ENCODE measurements at places on chromosomes 12 and 14.

DNA sequence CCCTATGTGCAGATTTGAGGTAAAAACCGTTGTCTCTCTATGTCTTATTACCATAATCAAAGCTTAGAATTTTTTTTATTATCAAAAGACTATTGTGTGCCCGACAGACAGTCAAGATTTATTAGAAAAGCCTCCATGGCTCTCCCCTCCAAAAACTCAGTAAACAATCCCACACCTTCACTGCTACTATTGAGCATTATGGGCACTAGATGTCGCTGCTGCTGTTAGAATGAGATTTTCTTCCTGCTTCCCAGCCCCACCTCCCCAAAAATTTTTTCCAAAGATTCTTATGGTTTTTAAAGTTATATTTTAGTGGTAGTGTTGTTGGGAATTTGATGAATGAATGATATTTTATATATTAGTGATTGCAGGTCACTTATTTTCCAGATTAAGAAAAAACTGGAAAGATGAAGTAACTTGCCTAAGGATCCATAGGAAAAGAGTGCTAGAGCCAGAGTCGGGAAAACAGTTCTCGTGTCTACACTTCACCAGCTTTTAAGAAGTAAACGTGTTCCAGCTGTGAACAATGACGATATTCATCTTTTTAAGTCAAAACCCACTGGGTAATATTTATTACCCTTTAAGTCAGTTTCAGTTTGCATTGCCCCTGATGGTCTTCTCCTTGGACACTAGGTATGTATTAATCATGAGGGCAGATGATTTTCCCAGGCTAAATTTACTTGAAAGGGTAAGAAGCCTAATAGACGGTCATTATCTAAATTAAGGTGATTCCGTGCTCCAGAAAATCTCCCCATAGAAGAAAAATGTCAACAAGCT is 12.2 kb upstream of the FOXG1 start:
- no peak for DNase-seq

- DNase-seq, result no peak
Measured at GRCh38 chr14:55838529-55839052, 258.6 kb downstream of the KTN1 start.

GRCh38 chr12:51863363-51863932 is 14.9 kb upstream of the FIGNL2 start:
- peak; percentile 42 for DNase-seq

DNA sequence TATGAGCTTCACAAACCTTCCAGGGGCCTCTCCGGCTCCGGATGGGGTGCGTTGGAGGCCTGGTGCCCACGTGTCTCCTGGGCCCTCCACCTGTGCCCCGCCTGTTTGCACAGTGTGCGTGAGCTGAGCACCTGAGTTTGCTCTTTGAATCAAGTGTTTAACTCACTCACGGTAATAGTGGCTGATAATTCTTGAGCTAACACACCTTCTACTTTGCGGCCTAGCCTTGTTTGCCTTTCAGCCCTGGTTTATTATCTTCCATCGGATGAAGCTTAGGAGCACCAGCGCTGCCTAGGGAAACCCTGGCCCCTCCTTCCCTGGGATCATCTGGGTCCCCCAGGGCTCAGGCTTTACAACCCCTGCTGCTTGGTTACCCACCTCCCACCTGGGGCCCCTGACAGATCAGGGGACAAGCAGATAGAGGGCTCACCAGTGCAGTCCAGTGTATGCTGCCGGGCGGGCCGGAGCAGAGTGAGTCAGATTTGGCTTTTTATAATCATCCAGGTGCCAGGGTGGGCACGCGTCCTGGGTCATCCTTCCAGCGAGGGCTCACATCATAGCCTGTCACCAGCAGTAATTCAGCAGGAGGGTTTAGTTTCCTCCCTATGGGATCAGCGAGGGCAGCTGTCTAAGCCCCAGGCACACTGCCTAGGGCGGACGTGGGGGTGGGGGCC is 62.8 kb upstream of the RFLNA start:
- no peak for DNase-seq

DNA sequence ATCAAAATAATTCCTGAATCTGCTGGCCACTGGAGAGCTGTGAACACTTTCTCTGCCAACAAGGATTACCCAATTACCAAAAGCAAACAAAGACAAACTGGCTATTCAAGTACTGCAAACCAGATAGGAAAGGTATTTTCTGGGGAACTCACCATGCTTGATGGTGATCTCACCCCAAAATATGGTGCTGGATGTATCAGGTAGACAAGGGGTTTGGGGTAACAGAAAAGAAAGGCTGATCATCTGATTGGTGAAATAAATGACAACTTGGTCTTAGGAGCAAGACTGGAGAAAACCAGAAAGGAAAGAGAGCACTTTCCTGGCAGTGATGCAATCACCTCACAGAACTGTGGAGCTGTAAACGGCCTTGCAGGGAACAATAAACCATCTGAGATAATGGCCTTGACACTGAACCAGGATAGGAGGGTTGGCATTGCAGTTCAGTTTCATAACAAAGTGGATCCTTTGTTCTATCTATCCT is 31.0 kb upstream of the NPFF start:
- DNase-seq, result no peak

DNA sequence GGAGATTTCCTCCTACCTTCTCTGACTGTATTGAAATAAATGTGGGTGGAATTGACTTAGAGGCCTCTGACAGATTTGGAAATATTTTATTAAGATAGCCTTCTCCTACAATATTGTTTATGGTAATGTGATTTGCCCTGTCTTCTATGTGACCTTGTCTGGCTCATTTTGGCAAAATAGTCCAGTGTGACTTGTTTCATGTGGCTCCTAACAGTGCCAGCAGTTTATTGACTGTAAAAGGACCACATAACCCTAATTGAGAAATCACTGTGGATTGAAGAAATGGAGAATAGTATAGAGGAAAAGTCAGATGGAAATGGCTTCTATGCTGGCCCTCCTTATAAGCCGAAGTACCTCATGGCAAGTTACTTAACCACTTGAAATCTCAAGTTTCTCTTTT is 170.9 kb upstream of the PTPRQ start:
- no peak for DNase-seq

DNA sequence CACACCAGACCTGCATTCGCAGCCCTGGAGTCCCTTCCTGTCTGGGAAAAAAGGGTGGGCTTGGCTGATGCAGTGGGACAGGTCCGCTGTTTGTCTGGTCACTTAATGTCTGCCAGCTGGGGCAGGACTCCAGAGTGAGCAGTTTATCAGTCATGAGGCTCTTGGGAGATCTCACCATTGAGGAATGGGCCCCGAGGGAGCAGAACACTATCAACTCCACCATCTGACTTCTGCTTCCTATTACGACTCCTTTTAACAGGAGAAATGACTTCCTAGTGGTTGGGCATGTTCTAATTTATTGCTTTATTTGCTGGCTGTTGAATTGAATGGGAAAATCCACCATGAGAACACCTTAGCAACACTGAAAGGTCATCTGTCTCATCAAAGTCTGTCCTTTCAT is 182.5 kb upstream of the RASSF8 start:
- DNase-seq, result no peak

DNA sequence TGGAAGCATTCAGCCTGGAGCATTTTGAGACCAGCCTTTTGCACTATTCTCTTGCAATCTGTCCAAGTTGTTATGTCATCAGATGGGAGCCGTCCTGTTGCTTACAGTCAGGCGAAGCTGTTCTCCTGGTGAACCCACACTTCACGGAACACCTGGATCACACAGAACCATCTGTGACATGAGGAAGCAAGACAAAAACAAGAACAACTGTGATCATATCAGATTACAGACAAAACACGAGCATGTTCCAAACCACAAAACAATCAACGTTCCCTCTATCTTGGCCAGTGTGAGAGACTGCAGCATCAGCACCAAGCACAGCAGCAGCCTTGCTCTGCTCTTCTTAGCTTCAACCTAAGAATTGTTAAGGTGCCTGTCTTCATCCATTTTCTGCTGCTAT is 180.5 kb upstream of the SFSWAP start:
- DNase-seq, result no peak

GRCh38 chr14:93084402-93084801 is 31.3 kb downstream of the ITPK1 start:
- no peak for DNase-seq

DNA sequence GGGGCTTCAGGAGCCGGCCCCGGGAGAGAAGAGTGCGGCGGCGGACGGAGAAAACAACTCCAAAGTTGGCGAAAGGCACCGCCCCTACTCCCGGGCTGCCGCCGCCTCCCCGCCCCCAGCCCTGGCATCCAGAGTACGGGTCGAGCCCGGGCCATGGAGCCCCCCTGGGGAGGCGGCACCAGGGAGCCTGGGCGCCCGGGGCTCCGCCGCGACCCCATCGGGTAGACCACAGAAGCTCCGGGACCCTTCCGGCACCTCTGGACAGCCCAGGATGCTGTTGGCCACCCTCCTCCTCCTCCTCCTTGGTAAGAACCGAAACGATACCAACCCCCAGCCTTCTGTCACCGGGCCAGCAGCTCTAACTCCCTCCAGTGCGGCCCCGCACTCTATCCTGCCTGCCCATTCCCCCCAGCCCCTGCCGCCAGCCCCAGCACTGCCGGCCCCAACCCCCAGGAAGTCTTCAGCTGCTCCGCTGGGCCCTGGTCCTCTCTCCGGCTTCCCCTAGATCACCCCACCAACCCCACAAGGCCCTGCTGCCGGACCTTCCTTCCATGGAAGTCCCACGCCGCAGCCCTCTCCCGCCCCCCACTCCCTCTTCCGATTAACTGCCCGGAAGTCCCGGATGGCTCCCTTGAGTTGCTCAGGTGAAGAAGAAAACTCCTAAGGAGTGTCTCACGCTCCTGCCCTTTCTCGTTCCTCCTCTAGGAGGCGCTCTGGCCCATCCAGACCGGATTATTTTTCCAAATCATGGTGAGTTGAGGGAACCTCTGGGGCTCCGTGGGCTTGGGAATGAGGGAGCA is 693 bp downstream of the LRP10 start:
- DNase-seq, result peak; percentile 85

- no peak for DNase-seq
Measured at GRCh38 chr12:22746720-22747119, 121.7 kb downstream of the ETNK1 start.

DNA sequence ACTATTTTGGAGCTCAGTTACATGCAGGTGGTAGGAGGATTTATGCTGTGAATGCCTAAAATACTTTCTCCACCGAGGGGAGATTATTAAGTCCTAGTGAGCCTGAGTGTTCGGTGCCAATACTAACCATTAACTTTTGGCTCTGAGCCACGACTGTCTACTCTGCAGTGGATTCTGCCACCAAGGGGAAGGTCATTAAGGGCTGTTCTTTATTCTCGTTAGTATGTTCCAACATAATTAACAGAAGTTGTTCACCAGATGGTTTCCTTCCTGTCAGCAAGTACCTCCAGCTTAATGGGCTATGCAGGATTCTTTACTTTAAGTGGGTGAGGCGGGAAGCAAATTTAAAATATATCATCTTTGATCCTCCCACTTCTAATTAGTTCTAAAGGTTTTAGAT is 326.3 kb downstream of the BMP4 start:
- DNase-seq, result no peak

GRCh38 chr12:128909653-128910052 is 56.4 kb downstream of the GLT1D1 start:
- no peak for DNase-seq

- DNase-seq, result no peak
Measured at GRCh38 chr12:116164250-116165035, 113.0 kb downstream of the MED13L start.

GRCh38 chr12:65695113-65695865 is 129.0 kb upstream of the HMGA2 start:
- DNase-seq, result no peak

- no peak for DNase-seq
Measured at GRCh38 chr12:65465766-65466547, 187.5 kb downstream of the MSRB3 start.

GRCh38 chr12:124542021-124542949 is 25.1 kb downstream of the NCOR2 start:
- no peak for DNase-seq

DNA sequence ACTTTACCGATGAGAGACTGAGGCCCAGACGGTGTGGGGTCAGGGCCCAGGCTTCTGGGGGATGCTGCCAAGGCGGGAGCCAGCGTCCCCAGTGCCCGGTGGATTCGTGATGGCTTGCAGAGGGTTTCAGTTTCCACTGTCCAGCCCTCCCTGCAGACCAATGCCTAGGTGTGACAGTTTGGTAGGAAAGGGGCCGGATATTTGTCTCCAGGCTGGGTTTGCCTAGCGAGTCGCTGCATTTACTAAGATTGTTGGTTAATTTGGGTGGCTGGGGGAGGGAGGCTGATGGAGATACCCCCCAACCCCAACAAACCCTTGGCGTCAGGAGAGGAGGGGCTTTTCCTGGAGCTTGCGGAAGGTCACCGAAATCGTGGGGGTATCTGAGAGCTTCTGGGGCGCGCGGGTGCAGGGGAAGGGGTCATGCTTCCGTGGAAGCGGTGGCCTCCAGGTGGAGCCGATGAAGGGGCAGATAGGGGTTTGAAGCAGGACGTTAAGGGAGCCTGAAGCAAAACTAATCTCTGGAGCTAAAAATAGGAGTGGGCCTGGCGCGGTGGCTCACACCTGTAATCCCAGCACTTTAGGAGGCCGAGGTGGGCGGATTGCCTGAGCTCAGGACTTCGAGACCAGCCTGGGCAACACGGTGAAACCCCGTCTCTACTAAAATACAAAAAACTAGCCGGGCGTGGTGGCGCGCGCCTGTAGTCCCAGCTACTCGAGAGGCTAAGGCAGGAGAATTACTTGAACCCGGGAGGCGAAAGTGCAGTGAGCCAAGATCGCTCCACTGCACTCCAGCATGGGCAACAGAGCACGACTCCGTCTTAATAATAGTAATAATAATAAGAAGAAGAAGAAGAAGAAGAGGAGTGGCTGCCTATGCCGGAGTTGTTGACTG is 1.1 kb upstream of the CDC42BPB start:
- DNase-seq, result no peak

Data from aorta (tissue), 5 donors.